IPS DF 6.9 (cell line): ENCODE measurements at places on chromosomes 7 and 10.

- no peak for DNase-seq
These were observed 31.2 kb downstream of the TSPAN14 start for GRCh38 chr10:80485076-80485945.

GRCh38 chr10:13074563-13075451 is 25.2 kb upstream of the OPTN start:
- DNase-seq = peak; percentile 63

GRCh38 chr7:4274286-4274685 is 407.8 kb upstream of the FOXK1 start:
- DNase-seq = no peak

DNA sequence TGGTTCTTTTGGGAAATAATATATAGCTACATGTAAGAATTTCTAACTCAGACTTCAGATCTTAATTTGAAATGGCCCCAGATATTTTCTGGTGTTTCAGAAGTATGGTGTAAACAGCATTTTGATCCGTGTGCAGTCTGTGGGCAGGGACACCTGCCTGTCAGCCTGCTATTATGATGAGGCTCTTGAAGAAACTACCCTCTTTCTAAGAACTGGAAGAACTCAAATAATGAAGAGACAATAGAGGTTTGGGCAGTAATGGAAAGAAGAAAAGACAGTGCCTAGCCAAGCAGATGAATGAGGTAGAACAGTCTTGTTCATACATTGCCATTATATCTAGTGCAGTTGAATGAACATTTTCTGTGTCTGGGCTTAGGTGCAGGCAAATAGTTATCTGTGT is 256.6 kb downstream of the ARHGAP21 start:
- DNase-seq = no peak

GRCh38 chr10:27225011-27225590 is 15.5 kb downstream of the ACBD5 start:
- no peak for DNase-seq

GRCh38 chr10:14311206-14311957 is 19.3 kb downstream of the FRMD4A start:
- no peak for DNase-seq

- DNase-seq = no peak
These were observed 1.1 kb upstream of the STEAP2 start for GRCh38 chr7:90210475-90210874.

DNA sequence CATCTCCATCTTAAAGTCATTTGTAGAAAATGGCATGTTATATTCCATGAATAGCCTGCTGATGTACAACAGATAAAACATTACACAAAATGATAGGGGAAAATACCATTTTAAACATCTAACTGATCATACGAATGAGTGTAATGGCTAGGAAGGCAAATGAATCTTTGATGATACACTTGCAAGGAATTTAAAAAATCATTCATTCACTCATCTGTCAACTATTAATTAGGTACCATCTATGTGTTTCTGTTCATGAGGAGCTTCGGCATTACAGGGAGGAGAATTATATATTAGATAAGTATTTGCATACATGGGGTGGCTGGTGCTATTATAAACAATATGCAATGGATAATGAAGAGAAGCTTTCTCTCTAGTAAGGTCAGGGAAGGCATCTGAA is 183.7 kb downstream of the CACNB2 start:
- no peak for DNase-seq

DNA sequence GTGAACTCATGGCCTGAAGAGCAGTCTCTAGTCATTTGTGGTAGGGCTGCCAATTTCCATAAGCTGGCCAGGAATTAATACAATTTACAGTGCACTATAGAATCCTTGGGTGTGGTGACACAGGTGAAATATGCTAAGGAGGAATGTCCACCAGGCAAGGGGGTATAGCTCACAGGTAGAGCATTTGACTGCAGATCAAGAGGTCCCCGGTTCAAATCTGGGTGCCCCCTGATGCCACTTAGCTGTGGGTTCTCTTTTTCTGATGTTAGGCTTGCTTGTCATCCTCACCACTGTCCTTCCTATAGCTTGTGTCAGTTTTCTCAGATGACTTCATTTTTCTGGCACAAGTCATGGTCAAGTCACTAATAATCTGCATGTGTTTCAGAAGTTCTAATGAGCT is 108.7 kb downstream of the ZNF467 start:
- DNase-seq = no peak

GRCh38 chr7:80611779-80612178 is 26.7 kb upstream of the CD36 start:
- DNase-seq = no peak

- no peak for DNase-seq
These were observed 18.9 kb downstream of the LOXL4 start for GRCh38 chr10:98249134-98249533.

DNA sequence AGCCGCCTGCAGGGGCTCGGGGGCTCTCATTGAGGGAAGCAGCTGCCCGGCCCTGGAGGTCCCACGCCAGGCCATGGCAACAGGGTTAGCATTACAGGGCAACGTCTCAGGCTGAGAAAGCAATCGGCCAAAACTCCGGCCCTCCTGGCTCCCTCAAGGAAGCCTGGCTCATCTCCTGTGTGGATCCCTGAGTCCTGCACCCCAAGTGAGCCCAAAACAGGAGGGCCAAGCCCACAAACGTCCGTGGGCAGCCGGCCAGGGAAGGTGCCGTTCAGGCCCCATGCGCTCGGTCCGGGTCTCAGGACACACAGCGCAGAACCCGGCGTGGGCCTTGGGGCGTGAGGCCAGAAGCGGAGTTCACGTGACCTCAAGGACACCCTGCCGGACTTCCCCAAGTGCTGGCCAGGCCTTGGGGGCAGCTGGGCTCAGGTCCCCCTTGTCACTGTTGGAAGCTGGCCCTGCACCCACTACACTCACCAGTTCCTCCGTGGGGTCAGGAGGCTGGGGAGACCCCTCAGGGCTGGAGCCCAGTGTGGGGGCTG is 8.0 kb upstream of the PWWP2B start:
- DNase-seq = no peak

- DNase-seq = no peak
These were observed 48.8 kb upstream of the EXOC6 start for GRCh38 chr10:92799568-92799967.

DNA sequence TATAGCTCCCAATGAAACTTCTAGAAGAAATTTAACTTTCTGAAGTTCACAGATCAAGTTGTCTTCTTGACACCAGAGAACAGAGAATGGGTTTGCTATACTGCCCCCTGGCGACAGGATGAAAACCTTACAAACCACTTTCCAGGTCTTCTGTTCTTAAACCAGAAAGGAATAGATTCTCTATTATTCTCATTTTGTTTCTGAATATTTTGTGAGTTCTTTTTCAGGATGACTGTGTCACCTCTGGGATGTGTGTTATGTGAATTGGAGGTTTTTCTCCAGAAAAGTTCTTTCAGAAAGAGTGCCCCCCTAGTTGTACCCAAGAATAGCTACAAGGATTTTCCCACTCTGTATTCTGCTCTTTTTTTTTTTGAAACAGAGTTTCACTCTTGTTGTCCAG is 6.3 kb downstream of the IFT22 start:
- DNase-seq = no peak

DNA sequence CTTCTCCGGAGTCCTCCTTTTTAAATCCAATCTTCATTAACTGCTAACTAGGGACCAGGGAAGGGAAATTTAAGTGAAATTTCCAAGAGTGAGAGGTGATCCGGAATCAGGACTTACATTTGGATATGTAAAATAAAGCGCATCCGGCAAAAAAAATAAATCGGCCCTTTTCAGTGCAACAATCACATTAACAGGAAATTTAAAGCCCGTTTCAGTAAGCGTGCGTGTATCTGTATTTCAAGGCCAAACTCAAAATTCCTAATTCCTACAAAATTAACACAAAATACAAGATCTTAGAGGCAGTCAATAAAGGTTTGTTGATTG is 771 bp downstream of the DNAJC9 start:
- no peak for DNase-seq

GRCh38 chr10:13560597-13560996 is 26.2 kb upstream of the PRPF18 start:
- no peak for DNase-seq

DNA sequence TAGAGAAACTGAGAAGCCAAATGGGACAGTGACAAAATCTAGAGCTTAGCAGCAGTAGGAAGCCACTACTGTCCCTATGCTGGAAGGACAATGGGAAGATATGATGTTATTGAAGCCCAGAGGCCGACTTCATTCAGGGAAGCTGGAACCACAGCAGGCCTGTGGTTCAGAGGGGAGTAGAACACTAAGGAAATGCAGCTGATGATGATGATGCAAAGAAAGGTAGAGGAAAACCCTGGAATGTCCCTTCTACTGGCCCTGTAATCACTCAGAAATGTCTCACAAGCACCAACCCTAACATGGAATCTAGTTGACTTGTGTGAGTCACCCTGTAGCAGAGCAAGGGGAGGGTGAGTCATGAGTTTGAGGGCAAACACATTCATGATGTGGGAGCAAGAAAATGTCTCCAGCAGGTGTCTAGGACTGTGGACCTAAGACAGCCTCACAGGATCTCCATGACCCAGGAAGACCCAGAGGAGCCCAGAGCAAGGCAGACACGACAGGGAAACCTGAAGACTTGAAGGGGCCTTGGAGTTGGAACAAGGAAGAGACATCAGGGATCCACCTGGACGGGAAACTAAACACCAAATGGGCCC is 37.0 kb upstream of the LRRC17 start:
- DNase-seq = no peak

GRCh38 chr7:2010551-2011265 is 222.0 kb downstream of the MAD1L1 start:
- no peak for DNase-seq

DNA sequence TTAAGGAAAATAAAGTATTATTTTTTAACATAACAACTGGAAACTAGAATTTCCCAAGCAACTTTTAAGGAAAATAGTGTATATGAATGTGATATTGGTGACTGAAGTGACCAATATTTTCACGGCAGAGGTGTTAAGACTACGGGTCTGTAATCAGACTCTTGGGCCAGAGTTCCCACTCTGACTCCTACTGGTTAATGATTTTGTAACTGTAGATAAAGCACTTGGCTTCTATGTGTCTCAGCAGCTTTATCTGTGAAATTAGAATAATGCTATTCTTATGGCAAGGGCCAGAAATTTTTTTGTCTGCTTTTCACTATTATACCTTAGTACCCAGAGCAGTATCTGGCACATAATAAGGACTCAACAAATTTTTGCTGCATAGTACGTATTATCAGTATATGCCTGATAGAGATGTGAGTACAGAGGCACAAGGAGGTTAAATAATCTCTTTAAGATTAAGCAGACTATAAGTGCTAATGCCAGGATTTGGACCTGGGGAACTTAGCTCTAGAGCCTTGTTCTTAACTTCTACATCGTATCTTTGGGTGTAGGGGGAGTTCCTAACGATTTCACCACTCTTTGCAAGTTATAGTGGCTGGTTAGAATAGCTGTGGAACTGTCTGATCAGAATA is 186.1 kb upstream of the SLC26A5 start:
- no peak for DNase-seq

- no peak for DNase-seq
These were observed 89.8 kb downstream of the MRPL32 start for GRCh38 chr7:43022008-43022407.

- DNase-seq = peak; percentile 90
These were observed 57.7 kb upstream of the EFCAB10 start for GRCh38 chr7:105638902-105639495.

- DNase-seq = no peak
These were observed 432.7 kb upstream of the GALNT17 start for GRCh38 chr7:70699271-70699670.

DNA sequence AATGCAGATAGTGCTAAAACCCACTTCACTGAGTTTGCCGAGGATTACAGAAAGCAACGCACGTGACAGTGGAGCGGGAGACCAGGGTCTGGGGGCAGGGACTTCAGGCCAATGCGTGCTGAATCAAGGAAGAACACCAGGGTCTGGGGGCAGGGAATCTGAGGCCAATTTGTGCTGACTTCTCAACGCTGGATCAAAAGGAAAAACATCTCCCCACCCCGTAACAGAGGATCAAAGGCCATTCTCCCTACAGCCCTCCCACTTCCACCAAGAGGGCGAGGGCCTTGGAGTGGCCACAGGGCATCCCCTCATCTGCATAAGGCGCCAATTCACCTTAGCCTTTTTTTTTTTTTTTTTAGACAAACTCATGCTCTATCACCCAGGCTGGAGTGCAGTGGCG is 22.3 kb upstream of the BNIP3 start:
- DNase-seq = no peak

DNA sequence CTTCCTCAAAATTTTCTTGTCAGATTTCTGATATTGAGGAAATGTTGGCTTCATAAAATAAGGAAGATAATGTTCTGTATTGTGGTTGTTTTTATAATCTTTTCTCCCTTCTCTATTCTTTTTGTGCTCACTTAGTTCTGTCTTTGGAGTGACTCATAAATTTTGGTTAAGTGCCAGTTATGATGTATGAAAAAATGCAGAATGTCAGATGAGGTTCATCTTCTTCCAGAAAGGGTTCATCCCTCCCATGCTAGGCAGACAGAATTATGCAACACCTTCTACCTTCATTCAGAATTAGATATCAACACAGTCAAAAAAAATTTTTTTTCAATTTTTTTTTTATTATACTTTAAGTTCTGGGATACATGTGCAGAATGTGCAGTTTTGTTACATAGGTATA is 36.6 kb upstream of the CYP2C19 start:
- no peak for DNase-seq
